C1 segment of cervical spinal cord (tissue), 14 donors: ENCODE measurements at places on chromosomes 12 and 14.

DNA sequence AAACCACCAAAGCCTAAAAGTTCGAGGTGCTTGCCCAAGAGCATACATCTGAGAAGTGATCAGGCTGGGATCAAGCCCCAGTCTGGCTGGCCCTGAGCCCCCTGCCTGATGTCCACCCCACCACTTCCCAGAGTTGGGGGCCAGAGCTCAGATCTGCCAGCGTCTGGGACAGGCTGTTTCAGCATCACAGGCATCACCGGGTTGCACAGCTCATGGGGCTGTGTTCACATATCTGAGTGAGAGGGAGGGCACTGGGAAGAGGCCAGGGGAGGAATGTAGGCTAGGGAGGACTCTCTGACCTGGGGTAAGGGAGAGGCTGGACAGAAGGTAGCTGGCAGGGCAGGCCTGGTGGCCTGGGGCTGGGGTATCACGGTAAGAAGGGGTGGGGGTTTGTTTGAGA is 6.0 kb downstream of the TGM1 start:
- no peak for DNase-seq

GRCh38 chr12:91140026-91140931 is 29.0 kb upstream of the LUM start:
- no peak for DNase-seq

DNA sequence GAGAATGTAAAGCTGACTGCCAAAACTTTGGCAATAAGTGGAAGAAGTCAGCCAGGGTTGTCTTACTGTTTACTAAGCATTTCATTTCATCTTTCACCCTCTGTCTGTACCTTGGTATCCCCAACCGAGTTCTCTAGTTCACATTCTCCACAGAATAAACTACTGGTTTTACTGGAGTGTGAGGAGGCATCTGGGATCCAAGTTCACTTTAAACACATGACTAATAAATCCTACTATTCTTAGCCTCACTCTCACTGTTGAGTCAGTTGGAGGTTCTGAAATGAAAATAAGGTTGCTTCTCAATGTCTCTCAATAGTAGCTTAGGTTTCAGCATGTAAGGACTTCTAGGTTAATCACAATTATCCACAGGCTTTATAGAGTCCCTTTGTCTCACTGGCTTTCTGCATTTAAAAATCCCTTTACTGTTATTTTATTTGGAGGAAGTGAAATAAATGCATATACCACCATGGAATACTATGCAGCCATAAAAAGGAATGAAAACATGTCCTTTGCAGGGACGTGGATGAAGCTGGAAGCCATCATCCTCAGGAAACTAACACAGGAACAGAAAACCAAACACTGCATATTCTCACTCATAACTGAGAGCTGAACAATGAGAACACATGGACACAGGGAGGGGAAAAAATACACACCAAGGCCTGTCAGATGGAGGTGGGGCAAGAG is 95.8 kb downstream of the EPS8 start:
- DNase-seq, result no peak

GRCh38 chr12:51391283-51392123 is at the start of gene GALNT6:
TSS of gene GALNT6 (minus strand) at chr12:51391406. CDS start at chr12:51379781, 11,625 bp downstream.
- DNase-seq, result no peak

DNA sequence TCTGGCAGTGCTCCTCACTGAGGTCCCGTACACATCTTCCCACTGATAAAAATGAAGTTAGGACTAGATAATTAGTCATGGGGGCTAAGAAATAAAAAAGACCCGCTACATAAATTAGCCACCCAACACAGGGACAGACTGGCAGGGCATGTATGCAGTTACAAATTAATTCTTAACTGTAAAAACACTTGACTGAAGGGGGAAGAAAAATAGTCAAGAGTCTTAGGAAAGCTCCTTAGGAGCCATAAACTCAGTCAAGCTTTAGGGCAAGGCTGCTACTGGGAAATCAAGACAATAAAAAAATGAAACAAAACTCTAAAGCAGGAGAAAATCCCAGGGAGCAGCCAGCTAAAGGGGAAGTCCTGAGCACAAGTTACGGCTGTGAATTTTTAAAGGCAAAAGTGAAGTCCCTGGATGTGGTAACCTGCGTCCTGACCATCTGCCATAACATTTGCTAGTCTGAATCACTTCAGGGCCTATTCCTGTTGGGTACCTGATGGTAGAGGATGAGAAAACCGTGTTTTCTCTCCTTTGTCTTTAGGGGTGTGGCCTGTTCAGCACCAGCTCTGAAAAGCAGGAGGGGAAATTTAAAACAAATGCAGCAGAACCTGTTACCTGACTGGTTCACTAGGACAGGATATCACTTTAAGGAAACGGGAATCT is 7.5 kb upstream of the NPFF start:
- no peak for DNase-seq

DNA sequence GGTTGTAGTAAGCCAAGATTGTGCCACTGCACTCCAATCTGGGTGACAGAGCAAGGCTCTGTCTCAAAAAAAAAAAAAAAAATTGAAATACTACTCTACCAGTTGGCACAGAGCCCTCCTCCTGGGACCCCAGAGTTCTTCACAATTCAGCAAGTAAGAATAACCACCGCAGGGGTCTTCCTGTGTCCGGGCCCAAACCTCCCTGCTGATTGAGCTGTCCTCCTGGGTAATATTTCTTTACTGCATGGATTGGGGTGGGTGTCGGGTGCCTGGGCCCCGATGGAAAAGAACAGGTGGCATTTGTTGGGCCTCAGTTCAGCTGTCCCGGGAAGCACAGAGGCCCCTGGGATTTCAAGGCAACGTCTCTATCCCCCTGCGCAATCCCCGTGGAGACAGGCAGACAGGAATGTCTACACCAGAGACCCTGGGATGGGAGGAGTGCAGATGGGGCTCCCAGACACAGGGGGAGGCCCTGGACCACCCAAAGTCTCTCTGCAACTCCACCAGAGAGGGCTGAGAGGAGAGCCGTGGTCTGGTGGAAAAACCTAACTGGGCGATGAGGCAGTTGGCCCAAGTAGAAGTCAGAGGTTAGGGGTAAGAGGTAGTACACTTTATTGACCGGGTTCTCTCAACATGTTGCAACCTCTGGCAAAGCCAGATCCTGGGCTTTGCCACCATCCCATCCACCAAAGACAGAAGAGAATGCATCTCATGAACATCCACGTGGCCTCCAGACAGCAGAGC is 32.7 kb upstream of the VPS37B start:
- no peak for DNase-seq

GRCh38 chr12:42609605-42610004 is 20.1 kb upstream of the PRICKLE1 start:
- no peak for DNase-seq

- no peak for DNase-seq
These were observed 3.6 kb downstream of the STAT6 start for GRCh38 chr12:57107456-57108155.

- DNase-seq, result no peak
These were observed 35.5 kb downstream of the RGS6 start for GRCh38 chr14:71967704-71968103.

DNA sequence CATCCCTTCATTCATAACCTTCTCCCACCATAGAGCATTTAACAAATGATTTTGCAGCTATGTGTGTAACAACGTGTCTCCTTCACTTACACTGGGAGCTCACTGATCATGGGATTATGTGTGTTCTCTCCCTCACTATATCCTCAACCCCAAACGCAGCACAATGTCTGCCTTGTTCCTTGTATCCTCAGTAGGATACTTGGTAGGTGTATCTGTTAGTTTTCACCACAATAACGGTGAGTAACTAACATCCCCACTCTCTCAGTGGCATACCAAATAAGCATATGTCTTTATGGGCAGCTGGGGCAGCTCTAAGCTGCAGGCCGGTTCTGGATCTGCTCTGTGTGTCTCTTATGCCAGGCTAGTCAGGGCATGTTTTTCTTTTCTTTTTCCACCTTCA is 166.7 kb upstream of the PWP1 start:
- DNase-seq, result no peak

GRCh38 chr12:19121449-19122018 is 8.0 kb upstream of the PLEKHA5 start:
- no peak for DNase-seq

GRCh38 chr12:13816394-13816793 is 165.0 kb downstream of the GRIN2B start:
- DNase-seq, result no peak

DNA sequence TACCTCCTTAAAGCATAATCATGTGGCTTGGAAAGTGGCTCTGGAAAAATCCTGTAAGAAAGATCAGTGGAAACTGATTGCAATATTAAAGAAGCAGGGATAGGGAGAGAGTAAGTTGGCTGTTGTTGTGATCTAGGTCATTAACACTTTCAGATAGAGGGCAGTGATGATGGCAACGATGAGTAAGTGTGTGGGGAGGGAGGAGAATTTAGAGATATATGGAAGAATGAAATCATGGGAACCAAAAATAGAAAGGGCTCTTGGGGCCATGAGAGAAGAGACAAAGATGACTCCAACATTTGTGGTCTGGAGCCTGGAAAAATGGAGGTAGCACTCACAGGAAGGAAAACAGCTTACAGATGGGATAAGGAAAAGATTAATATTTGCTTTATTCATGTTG is 23.3 kb downstream of the SNRPF start:
- DNase-seq, result no peak

DNA sequence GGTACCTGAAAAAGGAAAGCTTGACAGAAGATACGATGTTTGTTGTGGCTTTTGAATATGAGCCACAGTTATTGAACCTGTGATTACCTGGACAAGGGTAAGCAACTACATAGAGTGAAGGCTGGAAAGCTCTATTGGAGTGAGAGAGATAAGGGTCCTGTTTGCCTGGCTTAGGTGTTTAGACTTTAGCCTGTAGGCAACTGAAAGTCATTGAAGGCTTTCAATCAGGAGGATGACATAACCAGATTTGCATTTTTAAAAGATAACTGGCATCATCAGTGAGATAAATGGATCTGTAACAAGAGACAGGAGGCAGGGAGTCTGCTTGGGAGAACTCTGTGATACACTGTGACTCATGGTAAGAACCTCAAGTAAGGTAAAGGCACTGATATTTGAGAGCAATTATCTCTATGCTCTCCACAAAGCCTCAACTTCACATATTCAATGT is 128.9 kb upstream of the SOX5 start:
- no peak for DNase-seq

DNA sequence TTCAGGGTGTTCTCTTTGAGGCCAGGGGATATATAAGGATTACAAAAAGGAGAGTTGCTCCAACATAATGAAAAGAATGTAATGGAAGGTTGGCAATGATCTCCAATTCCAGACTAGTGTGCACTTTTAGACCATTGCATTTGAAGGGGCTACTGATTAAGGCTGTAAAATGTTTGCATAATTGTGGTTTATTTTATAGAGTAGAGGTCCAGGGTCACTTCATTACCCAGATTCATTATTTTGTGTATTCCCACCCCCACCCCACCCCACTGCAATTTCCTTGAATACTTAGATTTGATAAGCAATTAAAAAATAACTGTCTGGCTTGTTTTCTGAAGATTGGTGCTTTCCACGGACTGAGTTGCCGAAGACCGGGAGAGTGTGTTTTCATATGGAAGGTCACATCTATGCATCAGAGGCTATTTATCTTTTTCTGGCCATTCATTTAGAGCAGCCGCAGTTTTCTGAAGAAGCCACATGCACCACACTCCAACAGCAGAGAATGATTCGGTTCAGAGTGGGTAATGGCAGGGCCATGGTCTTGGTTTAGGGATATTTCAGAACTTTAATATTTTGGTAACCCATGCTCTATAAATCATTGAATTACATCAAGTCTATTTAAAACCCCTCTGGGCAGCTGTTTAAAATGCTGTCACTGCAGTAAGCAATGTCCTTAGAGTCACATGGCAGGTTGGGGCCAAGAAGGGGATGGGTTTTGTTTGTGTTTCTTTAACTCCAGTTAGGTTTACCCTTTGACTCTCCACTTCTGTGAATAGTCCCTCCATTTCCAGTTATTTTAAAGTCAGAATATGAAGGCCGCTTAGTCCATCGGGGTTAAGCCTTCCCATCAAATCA is 94.6 kb downstream of the TMEM30B start:
- no peak for DNase-seq

GRCh38 chr12:50655374-50655921 is 108.5 kb upstream of the ATF1 start:
- DNase-seq, result no peak

- DNase-seq, result no peak
These were observed 58.8 kb upstream of the GPR68 start for GRCh38 chr14:91303091-91303923.

DNA sequence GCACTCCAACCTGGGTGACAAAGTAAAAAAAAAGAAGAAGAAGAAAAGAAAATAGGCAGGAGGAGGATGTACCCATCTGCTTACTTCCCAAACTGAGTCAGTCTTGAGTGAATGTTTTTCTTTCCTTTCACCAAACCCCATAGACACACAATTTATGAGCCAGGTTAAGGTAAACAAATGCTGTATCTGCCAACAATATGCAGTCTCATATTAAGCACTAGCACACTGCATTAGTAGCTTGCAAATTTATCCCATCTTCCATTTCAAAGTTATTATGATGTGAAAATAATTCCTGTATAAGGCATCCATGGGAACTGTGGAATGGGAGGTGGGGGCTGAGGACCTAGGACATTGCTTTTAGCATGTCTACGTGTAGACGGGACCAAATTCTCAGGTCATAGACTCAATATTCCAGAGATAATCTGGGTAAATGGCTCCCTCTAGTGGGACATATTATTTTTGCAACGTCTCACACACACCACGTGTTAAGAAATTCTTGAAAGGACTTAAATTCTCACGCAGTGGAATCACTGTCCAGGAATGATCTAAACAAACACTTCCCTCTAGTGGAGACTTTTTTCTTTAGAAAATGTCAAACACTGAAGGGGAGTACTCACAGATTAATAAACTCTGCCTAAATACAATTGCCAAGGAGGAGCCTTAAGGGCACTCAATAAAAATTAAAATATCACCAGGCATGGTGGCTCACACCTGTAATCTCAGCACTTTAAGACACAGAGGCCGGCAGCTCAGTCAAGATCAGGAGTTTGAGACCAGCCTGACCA is 17.1 kb upstream of the OR10P1 start:
- DNase-seq, result no peak

GRCh38 chr12:3520711-3521110 is 29.7 kb downstream of the PRMT8 start:
- no peak for DNase-seq

DNA sequence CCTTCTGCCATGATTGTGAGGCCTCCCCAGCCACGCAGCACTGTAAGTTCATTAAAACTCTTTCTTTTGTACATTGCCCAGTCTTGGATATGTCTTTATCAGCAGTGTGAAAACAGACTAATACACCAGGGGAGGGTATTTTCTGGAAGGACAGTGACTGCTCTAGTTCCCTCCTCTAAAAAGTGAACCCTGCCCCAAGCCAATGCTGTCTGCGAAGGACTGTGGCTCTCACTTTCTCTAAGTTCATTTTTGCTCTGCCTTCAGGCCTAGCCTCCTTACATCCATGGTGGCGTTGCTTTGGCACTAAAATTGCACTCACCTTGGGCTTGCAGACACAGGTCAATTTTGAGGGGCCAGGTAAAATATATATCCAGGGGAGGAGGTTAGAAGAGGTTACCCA is 323.0 kb downstream of the VRK1 start:
- no peak for DNase-seq

- no peak for DNase-seq
These were observed 254.0 kb downstream of the NTF3 start for GRCh38 chr12:5685935-5686334.

GRCh38 chr14:93395231-93395630 is 35.5 kb upstream of the UNC79 start:
- DNase-seq, result no peak
